ENCODE measurements at places on chromosomes 7 and 10.

DNA sequence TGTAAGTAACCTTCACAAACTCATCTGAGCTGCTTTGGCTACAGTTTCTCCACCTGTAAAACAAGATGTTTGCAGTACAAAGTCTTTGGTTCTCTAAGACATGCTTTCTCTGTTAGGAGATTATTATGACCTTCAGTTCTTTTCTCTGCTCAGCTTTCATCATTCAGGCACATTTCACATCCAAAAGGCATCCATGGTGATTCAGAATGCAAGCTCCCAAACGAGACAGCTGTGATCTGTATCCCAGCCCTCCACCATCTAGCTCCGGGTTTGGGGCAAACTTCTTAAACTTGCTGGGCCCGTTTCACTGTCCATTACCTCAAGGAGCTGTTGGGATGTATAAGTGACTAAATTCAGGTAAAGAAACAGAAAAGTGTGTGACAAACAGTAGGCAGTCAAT is 95.8 kb upstream of the COL1A2 start:
- DNase-seq, result no peak

DNA sequence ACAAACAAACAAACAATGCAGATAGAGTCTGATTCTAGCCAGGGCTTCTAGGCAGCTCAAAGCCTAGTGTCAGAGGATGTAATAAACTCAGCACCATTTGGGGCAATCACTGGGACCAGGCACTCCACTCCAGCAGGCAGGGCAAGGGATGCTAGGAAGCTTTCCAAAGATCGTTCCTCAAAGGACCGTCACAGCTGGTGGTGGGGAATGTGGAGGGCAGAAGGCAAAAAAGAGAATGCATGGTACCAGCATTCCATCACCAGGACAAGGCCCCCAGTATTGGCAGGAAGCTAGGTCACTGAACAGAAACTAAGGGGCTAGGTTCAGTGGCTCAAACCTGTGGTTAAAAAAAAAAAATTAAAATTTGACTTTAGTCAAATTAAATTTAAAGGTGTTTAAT is 94.2 kb downstream of the CUL2 start:
- DNase-seq, result no peak

DNA sequence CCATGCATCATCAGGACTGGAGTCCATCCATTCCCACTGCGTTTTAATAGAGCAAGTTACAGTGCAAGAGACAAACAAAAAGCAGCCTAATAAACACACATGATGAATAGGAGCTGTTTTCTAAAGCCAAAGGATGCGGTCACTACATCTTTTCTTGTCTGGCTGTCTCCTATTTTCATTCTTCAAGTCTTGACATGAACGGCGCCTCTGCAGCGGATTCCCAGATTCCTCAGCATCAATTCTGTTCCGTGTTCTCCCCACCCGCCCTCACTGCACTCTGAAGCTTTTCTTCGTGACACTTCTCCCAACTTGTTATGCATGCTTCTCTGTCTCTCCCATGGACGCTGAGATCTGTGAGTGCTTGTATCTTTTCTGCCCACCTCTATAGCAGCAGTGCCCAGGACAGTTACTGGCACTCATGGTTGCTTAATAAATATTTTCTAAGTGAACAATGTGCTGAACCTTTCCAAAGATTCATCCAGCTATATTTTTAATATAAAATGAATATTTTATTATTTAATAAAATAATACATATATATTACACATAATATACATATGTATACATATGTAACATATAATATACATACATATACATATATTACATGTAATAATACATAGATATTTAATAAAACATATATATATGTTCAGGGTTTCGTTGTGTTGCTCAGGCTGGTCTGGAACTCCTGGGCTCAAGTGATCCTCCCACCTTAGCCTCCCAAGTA is 242.9 kb downstream of the ABCA13 start:
- no peak for DNase-seq

GRCh38 chr10:114604357-114605130 is 53.5 kb downstream of the ABLIM1 start:
- DNase-seq, result no peak

GRCh38 chr10:86053675-86054074 is 312.9 kb downstream of the GRID1 start:
- DNase-seq, result no peak

- DNase-seq, result no peak
These were observed 1.1 kb upstream of the AKR1B1 start for GRCh38 chr7:134459981-134460380.

DNA sequence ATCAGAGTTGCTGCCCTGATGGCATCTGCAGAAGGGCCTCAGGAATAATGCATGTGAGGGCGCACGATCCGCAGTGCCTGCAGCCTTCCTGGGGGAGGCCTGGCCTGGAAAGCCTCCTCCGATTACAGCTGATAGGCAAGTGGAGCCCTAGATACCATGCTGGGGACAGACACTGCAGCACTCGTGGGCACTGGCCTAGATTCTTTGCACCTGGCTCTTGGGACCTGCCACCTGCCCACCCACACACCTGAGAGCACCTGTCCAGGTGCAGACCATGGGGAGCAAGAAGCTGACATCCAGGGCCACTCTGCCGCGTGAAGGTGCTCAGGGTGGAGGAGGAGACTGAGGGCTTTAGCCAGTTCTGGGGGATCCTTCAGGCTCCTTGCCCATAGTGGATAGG is 14.8 kb downstream of the YKT6 start:
- no peak for DNase-seq

DNA sequence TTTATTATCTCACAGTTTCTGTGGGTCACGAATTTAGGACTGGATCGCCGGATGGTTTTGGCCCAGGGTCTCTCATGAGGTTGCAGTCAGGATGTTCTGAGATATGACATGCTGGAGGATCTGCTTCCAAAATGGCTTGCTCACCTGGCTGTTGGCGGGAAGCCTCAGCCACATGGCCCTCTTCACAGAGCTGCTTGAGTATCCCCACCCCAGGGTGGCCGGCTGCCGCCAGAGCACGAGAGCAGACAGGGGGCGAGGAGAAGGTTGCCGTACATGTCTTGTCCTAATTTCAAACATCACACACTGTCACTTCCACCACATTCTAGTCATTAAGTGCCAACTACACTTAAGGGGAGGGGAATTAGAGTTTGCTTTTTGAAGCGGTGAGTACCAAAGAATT is 365.8 kb downstream of the FGFR2 start:
- no peak for DNase-seq

GRCh38 chr7:101753316-101753715 is 64.1 kb upstream of the CUX1 start:
- DNase-seq, result no peak

- no peak for DNase-seq
These were observed 7.4 kb upstream of the MAPK8 start for GRCh38 chr10:48299066-48299465.

DNA sequence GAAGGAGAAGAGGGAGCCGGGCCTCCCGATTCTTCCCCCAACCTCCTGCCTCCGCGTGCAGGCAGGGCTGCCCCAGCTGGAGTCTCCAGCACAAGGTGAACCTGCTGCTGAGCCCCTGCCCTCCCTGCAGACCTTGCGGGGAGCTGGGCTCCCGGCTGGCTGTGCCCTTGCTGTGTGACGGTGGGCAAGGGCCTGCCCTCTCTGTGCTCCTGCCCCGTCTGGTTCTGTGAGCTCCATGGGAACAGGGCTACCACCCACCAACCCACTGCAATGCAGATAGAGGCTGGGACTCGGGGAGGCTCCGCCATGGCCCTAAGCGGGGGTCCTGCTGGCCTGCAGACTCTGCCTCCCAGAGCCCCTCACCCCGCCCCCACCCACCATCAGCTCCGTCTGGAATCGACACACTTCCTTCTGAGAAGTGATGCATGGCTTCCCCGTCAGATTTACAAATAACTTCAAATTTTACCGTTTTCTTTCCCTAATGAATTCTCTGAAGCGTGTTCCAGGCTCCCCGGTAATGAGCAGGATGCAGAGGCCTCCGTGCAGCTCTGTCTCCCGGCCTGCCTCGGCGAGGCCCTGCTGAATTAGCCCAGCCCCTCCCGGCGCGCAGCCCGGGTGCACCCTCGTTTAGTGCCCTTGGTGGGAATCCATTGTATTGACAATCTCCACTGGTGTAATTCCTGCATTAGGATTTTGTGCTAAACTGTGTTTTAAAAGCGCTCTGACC is 111.0 kb downstream of the MICALL2 start:
- no peak for DNase-seq

DNA sequence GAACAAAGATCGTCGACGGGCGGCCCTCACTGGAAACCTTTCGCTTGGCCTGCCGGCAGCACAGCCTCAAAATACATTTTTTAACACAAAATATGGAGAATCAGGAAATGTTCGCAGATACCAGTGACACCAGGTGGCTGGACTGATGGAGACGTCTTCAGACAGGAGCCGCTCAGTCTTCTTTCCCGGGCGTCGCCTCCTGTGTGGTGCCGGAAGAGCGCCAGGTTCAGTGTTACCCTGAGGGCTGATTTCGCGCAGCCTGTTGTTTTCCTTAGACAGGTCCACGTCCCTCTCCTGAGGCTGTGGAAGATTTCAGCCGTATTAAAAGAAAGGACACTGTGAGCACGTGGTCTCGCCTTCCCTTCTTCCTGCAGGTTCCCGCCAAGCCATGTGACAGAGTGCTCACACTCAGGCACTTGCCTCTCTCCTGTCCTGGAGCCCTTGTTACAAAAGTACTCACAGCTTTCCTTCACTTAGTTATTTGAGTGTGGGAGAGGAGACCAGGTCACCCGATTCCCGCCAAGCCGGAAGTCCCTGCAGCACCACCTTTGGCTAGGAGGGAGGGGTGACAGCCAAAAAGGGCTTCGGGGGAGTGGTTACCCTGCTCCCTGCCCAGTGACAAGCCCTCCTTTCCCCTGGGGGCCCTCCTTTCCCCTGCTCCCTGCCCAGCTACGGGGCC is 21.7 kb upstream of the PWWP2B start:
- no peak for DNase-seq

DNA sequence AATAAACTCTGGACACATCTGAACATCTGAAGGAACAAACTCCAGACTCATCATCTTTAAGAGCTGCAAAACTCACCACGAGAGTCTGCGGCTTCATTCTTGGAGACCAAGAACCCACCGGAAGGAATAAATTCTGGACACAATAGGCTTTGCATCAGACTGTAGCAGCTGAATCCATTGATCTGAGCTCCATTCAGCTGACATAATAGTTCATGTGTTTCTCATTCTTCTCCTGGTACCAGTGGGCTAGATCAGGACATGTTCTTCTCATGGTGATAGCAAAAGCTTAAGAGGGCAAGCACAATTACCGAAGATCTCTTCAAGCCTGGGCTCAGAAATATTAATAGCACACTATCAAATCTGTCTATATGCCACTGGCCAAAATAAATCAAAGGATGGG is 20.5 kb upstream of the GNAI1 start:
- DNase-seq, result no peak

GRCh38 chr7:20217193-20217948 is at the start of gene MACC1:
Gene MACC1, minus strand, starts transcription at chr7:20217384. Its CDS starts 55,522 bp downstream, at chr7:20161862.
- DNase-seq, result no peak

DNA sequence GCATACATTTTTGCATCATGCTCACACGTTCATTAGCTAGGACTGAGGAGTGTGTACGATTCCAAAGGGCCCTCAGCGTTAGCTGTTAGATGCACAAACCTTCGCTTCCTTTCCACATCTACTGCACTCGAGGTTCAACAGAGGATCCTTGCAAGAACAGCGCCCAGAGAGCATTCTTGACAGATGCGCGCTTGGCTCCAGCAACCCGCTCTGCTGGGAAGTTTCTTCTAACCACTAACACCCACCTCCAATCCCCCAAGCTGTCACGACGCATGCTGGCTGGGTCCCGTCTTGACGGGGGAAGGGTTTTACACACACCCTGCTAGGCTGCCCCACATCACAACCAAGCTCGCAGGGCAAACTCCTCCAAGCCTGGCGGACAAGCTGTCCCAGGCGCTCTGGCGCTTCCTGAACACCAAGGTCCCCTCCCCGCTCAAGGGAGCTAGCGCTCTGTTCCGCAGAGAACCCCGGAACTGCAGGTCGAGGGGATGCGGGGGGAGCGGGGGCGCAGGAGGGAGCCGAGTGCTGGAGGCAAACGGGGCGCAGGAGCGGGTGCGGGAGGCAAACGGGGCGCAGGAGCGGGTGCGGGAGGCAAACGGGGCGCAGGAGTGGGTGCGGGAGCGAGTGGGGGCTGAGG is 653 bp upstream of the ADRB1 start:
- no peak for DNase-seq

- DNase-seq, result no peak
These were observed 22.7 kb downstream of the INPP5A start for GRCh38 chr10:132560241-132560731.

DNA sequence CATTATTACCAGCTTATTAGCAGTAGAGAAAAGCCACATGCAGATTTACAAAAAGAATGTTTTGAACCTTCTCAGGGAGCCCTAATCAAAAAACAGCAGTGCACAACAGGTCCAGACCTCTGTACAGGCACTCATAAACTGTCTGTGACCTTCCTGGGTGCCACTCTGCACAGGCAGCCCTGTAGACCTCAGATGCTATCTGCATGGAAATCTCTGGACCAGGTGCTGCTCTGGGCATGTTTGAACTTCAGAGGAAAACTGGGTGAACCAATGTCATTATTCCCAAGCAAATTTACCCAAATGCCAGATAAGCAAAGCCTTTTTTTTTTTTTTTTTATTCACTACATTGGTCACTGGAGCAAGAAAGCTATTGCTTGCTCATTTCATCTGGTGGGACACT is 104.2 kb downstream of the NPY start:
- no peak for DNase-seq

DNA sequence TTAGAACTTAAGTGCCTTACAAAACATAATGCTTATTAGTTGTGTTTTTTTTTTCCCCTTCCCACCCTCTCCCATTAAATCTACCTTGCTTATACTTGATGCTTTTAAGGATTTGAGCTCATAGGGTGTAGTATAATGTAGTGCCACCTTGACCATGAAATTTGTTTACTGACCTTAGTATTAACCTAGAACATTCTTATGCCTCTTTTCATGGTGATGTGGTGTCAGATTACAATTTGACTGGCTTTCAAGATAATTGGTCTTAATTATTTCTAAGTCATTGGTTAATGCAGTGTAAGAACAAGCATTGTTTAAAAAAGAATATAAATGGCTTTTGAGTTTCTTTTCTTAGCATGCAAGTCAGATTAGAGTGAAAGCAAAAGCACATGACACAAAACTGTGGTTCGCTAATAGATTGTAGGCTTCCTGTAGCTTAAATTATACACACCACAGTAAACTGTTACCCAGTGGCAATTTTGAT is 61.8 kb downstream of the ADD3 start:
- no peak for DNase-seq

DNA sequence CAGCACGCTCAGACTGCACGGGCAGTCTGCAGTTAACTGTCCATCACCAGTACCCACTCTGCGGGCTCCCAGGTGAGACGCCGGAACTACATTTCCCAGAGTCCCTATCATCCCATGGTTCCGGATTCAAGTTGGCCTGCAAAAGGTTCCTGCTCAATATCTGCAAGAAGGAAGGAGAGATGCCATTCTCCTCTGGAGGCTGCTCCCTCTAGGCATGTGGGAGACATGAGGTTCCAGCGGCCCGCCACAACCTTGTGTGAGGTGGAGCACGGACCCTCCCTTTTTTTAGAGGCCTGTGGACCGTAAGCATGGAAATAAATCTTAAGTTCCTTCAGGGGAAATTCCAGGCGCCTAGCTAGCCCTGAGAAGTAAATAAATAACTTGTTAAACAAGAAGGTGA is 29.7 kb downstream of the NUP42 start:
- DNase-seq, result no peak

- DNase-seq, result no peak
These were observed 199.4 kb downstream of the GRID1 start for GRCh38 chr10:86167121-86167761.

GRCh38 chr7:156195276-156195675 is 383.0 kb upstream of the SHH start:
- no peak for DNase-seq

- no peak for DNase-seq
These were observed 6.2 kb downstream of the PARP12 start for GRCh38 chr7:140056431-140057142.

GRCh38 chr7:33760834-33761233 is 144.5 kb upstream of the BMPER start:
- DNase-seq, result no peak

Measured in AG09319 (cell line).